ENCODE measurements at places on chromosomes 13 and 19.

DNA sequence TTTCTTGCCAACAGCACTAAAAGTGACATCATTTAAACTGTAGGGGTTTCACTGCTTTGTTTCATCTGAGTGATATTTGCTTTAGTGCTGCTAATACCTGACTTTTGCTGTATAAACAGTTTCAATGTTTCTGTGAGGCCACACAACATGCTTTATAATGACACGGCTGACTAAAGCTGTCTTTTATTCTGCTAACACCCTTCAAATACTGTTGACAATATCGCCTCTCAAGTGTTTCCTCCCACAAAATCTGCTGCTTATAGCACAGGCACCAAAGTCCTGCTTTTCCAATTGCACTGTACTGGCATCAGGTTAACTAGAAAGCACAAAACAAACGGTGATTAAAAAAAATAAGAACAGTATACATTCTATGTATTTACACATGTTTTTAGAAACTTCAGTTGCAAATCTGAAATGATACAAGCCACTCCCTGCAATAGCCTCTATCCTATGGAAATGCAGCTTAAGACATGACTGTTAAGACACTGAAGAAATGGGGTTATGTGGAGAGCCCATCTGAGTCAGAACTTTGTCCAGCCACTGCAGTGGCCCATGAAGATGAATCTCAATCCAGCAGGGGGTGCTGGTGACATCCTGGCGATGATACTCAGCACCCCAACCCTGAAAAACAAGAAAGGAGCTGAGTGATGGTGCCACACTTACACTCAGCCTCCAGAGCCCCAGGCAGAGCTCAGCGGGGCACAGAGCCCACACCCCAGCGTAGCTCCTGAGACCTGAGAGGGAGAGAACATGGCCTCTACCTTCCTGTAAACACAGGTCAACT lies 29.4 kb downstream of the RFXAP start:
- no peak for DNase-seq

DNA sequence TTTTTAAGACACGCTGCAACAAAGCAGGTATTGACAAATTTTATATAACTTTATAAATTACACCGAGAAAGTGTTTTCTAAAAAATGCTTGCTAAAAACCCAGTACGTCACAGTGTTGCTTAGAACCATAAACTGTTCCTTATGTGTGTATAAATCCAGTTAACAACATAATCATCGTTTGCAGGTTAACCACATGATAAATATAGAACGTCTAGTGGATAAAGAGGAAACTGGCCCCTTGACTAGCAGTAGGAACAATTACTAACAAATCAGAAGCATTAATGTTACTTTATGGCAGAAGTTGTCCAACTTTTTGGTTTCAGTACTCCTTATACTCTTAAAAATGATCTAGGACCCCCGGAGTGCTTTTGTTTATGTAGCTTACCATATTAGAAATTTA lies 1.2 kb downstream of the BRCA2 start:
- DNase-seq = no peak

DNA sequence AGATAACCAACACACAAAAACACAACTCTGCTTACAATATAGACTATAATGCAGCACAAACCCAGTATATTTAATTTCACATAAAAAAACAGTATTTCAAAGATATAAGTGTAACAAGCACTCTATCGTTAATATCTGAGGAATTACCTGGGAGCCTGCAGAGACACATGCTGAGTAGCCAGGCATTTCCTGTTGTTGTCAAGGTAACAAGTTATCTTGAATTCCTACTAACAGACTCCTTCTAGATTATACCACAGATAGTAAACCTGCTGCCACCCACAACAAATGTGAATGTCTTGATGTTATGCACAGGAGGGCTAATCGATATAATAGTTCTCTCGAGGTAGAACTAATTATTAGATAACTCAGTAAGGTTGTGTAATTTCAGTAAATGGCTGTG lies 826.0 kb upstream of the PRR20A start:
- DNase-seq = no peak

DNA sequence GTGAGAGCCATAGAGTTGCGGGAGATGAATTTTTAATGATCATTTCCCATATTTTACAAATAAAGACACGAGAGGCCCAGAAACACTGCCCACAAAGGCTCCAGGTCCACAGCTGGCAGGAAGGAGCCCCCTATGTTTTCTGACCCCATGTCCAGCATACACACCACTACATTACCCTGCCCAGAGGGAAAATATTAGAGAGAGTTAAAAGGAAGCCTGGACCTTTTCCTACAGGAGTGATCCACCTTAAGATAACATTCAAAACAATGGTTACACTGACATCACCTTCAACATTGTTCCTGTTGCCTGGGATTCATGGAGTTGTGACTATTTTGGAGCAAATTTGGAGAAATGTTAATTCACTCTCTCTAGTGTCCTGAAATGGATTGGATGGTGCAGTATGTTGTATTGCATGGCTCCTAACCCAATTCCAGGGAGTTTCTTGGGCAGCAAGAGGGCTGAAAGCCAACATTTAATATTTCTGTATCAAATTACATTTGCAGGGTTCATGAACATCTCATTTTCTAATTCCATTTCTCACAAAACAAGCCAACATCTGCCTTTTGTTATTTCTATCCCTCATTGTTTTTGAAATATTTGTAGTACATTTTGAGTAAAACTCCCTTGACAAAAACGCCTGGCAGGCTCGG lies 172.5 kb downstream of the DLEU7 start:
- DNase-seq = no peak

- no peak for DNase-seq
Observed at GRCh38 chr19:48461982-48462655, 6.7 kb downstream of the KCNJ14 start.

GRCh38 chr13:71882120-71882519 lies 15.1 kb upstream of the DACH1 start:
- no peak for DNase-seq

DNA sequence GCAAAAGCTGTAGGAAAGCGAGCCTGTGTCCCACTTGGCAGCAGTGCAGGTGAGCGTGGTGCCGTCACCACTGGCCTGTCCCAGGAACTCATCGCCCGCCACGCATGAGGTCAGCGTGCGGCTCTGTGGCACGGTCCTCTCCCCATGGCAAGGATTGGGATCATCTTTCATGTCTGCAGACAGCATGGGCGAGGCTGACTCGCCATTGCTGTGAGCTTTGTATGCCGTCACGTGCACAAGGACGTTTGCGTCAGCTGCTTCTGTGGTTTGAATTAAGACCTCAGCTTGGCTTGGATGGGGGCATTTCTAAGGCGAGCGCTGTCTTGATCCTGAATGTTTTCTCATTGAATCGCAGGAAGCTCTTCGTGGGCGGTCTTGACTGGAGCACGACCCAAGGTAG lies 9.8 kb downstream of the DAZAP1 start:
- no peak for DNase-seq

DNA sequence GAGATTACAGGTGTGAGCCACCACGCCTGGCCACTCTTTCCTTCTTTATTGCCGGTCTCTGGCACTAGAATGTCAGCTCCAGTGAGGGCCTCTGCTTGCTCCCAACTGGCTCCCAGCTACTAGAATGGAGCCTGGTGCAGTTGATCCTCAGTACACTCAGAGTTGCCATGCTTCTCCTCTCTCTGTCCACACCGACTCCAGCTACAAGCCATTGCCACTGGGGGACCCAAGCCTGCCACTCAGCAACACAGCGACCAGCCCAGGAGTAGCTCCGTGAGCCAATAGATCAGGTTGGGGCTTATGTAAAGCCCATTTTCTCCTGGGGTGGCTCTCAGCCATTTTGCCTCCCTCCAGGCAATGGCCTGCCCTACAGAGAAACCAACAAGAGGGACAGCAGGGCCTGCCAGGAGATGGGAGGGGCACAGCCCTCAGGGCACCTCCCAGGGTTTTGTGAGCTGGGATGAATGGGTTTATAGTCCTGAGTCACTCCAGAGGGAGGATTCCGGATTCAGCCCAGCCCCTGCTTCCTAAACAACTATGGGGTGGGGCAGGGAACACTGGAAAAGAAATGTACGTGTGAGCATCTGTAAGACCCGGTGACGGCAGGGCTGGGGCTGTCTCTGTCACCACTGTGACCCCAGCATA lies 36.5 kb downstream of the OPA3 start:
- no peak for DNase-seq

DNA sequence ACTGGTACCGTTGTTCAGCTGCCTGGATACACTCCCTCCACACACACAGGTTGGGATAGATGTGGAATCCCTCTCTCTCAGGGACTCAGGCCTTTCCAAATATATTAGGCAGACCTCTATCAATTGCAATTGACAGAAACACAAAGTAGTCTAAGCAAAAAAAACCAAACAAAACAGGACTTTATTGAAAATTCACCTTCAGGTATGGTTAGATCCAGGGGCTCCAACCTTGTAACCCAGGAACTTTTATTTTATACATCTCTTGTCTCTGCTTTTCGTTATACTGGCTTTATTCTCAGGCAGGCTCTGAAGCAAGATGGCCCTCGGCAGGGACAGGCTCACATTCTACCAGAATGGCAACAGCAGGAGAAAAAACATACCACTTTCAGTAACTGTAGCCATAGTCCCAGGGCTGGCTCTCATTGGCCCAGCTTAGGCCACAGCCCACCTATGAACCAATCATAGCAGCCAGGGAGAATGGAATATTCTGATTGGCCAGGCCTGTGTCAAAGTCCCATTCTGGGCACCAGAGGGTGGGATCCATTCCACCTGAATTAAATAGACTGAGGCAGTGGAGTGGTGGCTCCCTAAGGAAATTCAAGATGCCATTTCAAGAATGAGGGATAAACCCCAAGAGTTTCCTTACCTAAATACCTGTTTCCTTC lies 13.1 kb upstream of the CEACAM19 start:
- no peak for DNase-seq

DNA sequence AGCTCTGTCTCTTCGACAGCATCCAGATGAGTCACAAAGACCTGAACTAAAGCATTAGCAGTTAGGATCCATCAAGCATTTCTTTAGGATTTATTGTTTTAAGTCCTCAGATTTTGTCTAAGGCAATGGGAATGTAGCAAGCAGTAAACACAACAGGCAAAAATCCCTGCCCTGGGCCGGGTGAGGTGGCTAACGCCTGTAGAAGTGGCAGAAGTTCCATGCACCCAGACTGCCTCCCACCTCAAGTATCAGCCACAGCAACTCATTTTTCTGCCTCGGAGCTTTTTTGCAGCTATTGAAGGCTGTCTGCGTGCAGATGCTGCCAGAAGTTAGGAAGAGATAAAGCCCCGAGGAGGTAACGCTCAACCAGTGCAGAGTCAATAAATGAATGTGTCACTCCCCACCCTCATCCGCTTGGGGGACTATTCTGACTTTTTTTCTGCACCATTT lies 47.1 kb upstream of the MRI1 start:
- no peak for DNase-seq

DNA sequence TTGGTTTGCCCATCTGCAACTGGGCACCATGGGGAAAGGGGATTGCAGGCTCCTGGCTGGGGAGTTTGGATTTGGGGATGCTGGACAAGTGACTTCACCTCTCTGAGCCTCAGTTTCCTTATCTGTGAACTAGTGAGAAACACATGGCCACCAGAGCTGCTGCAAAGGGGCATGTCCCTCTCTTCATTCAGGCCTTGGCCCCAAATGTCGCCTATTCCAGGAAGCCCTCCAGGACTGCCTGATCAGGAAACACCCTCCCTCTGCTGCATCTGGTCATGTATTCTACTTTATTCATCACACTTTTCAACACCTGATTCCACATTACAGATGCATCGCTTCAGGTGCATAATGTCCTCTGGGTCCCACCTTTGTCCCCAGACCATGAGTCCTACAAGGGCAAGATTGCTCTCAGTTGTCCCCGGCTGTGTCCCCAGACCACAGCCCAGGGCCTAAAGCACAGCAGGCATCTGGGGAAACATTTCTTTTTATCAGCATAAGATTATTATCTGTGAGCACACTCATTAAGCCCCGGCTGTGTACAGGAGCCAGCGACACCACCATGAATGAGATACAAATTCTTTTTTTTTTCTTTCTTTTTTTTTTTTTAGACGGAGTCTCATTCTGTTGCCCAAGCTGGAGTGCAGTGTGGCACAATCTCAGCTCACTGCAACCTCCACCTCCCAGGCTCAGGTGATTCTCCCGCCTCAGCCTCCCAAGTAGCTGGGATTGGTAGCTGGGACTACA lies 37.5 kb downstream of the ARRDC2 start:
- DNase-seq = no peak

Data from fibroblast of skin of left biceps (primary cell).